Lower lobe of right lung (tissue), 2 donors: ENCODE measurements at places on chromosomes 7 and 10.

DNA sequence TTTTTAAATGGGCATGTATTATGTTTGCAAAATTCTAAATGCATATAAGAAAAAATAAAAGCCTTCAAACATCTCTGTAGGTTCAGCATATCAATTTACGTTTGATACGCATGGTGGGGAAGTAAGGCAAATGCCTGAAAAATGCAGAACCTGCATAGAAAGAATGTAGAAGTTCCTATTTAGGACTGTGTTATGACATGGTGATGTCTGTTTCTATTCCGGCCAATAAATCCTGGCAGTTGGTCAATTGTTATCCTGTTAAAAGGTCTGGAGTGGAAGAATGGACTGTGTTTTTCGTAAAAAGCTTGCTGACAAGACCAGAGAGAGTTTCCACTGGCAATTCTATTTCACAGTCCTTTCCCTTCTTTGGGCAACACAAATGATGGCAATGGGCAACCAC, 49.6 kb upstream of the CAV2 start:
- DNase-seq = no peak

GRCh38 chr10:43822631-43823580, 174.2 kb upstream of the ZNF32 start:
- DNase-seq = no peak

DNA sequence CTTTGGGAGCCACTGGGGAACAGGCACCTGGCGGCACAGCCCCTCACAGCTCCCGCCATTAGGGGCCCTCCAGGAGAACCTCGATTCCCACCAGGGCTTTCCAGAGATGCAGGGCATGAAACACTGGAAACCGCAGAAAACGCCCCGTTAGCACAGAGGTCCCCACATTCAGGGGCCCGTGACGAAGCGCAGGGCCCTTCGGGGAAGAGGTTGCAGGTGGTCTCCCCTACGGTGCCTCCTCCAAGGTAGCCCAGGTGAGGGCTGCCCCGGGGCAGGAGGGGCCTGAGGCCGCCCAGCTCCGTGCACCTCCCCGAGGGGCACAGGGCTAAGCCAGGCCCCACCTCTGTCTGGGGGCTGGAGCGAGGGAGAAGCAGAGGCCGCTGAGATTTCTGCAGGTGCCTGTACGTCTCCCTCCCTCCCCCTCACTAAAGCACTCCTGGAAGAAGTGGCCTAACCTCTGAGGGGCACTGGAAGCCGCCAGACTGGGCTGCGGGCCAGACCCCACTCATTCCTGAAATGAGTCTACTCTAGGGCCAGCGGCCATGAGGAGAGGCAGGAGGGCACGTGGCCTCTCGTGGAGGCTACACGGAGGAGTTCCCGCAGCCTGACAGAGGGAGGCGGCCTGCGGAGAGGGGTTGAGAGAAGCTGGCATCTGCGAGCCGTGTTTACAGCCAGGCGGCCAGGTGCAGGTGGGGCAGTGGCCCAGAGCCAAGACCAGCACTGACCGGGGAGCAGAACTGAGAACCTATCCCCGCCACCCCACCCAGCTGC, 6.9 kb downstream of the PDGFA start:
- DNase-seq = peak; percentile 92

GRCh38 chr7:25503306-25503705, 275.0 kb upstream of the NPVF start:
- no peak for DNase-seq

GRCh38 chr7:24755541-24756407, 1.5 kb downstream of the GSDME start:
- DNase-seq = no peak

DNA sequence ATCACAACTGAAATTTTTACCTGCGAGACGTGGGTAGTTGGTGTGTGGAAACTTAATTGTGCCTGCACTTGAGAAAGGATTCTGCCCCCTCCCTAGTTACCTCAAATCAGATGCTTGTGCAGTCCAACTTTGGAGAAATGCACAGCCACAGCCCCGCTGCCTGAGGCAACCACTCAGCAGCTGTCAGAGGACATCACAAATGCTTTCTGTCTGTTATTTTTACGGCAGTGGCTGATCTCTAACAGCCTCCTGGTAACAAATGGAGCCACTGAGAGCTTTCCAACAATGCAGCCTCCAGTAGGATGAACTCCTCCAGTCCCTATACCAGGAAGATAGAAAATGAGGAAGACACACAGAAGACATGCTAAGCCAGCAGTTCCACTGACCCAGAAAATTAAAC, 712.2 kb upstream of the GHITM start:
- no peak for DNase-seq

GRCh38 chr7:104951546-104951945, 62.5 kb upstream of the KMT2E start:
- no peak for DNase-seq

GRCh38 chr10:11020548-11020942, 2.9 kb downstream of the CELF2 start:
- no peak for DNase-seq

GRCh38 chr7:36957620-36958019, 233.3 kb upstream of the AOAH start:
- no peak for DNase-seq

DNA sequence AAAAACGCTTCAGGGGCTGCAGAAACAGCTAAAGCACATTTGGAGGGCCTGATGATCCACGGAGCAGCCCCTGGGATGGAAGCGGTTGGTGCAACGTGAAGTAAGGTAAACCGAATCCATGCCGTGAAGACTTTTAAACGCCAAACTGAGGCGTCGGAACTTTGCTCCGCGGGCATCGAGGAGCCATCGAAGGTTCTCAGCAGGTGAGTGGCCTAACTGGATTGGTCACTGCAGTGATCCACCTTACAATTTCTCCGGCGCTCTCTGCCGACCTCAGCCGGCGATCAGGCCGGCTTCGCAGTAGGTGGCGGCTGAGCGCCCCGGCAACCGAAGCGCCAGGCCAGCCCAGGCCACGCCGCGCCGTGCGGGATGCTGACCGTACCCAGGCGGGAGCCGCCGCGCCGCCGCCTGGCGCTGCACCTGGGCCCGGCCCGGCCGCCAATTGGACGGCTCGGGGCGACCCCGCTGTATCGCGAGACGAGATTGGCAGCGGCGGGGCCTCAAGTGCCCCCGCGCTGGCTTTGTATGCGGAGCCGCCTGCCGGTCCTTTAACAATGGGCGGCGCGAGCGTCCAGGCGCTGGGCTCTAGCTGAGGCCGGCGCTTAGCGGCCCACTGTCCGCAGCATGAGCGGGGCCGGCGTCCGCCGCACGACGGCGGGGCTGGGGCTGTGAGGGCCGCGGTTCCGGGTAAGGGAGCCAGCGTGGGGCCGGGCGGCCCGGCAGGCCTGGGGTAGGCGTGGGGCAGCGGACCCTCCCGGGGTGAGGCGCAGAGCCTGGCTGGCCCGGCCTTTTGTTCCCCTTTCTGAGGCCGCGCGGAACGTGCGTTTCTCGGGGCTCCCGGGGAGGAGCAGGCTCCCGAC, at the start of gene CCNJ:
CCNJ (plus strand) TSS at position 551 of the 860 bp plus-strand sequence. CDS start 811 bp downstream, outside the sequence.
- DNase-seq = peak; percentile 93

- no peak for DNase-seq
These were observed 473.3 kb upstream of the MKI67 start for GRCh38 chr10:128599538-128599937.

DNA sequence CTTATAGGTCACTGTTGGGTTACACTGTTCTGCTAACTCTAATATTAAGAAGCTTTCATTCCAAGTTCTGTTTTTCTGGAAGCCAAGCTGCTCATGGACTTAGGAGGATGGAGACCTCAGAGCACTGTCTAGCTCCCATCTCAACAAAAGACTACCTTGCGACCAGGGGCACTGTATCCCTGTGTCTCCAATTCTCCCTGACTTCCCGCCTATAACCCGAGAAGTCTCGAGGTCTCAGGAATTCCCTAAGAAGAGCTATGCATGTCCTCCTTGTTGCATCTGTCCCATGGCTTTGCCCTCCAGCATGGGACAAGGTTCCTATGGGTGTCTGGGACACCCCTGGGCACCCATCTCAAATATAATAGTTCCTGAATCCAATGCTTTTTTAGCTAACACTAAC, 31.2 kb downstream of the BTBD16 start:
- DNase-seq = no peak

GRCh38 chr7:151781161-151781845, 95.6 kb downstream of the PRKAG2 start:
- DNase-seq = no peak

DNA sequence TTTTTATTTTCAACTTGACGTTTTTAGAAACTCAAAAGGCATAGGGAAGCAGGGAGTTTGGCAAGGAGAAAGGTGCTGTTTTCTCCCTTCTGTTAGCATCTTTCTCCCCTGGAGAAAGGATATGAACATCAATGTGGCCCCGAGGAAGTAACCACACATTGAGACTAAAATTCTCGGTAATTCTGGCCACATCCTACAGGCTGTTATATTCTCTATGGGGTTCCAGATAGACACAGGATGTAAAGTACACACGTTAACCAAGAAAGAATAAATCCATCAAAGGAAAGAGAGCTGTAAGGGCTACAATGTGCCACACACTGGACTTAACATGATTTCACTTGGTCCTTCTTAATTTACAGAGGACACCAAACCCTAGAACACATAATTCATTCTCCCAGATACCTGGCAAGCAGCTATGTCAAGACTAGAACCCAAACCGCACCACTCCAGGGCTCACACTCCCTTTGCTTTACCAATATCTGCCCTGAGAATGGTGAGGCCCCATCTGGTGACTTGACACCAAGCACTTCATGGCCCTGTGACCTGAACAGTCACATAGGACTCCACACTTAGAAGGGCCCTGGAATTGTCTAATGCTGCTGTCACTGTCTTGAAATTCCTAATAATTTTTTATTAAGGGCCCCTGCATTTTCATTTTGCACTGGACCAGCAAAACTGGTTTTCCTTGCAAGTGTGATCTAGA, 73.9 kb downstream of the PRLHR start:
- DNase-seq = no peak

DNA sequence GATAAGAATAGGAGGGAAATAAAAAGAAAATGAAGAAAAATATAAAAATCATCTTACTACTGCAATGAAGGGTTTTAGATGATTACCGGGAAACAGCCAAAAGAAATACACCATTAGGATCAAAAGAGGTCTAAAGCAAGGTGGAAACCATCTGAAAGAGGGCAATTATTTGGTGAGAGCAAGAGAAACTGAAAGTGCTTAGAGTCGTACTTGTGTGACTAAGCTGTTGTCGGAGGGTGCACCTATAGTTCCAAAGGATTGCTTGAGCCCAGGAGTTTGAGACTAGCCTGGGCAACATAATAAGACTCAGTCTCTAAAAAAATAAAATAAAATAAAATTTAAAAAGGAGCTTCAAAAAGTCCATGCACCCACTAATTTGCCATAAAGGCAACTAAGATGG, 169.5 kb downstream of the DKK1 start:
- no peak for DNase-seq

DNA sequence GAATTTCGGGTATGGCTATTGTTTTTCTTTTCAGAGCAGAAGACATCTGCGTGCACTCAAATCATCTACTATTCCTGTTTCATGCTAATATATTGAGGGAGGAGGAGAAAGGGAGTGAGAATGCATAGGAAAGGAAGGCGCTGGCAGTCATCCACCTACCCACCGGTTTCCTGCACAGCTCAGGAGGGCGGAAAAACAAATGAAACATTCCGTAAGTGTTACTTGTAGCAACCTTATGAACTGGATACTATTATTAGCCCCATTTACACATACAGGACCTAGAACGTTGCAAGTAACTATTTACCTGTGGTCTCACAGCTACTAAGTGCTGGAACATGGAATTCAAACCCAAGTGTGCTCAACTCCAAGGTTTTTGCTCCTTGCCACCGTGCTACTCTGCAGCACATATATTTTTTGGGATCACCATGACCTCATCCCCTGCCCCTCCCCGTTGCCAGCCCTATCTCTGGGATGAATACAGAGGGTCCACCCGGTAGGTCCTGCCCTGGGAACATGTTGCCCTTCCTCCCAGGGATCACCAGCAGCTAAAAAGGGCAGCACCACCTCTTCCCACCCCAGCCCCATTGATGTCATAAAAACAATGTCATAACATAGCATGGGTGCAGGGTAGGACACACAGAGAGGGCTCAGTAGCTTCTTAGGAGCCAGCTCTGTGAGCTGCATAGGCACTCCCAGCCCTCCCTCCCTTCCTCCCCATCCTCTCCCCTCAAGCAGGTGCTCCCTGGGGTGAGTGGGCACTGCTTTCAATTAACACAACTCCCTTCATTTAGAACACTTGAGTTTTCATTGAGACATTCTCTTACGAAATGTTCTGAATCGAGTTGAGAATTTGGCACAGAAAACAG, 16.9 kb downstream of the GFRA1 start:
- DNase-seq = no peak
